ENCODE measurements at places on chromosomes 11 and 22.
A peak's percentile ranks its signal among the peaks of the same experiment; 100 is the strongest.

GRCh38 chr11:10026514-10026913 is 267.5 kb downstream of the SBF2 start:
- no peak for DNase-seq

- no peak for DNase-seq
Observed at GRCh38 chr22:26325641-26326040, 103.4 kb upstream of the ASPHD2 start.

GRCh38 chr11:64264371-64264852 is 13.1 kb downstream of the PLCB3 start:
- no peak for DNase-seq

DNA sequence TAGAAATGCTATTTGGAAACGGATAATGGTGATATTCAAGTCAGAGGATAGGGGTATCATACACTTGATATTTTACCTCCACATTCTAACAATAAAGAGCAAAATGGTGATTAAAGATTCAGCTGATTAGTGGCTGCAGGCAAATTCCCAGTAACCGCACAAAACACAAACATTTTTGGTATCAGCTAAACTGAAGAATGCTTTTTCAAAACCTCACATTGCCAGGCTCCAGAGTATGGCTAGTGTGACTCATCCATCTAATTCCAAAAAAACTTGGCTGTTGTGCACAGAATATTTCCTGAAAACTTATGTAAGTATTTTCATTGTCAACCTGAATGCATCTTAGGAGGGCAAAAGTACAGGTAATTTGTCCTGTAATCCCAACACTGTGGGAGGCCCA is 10.9 kb downstream of the SRPRA start:
- peak; percentile 71 for DNase-seq

DNA sequence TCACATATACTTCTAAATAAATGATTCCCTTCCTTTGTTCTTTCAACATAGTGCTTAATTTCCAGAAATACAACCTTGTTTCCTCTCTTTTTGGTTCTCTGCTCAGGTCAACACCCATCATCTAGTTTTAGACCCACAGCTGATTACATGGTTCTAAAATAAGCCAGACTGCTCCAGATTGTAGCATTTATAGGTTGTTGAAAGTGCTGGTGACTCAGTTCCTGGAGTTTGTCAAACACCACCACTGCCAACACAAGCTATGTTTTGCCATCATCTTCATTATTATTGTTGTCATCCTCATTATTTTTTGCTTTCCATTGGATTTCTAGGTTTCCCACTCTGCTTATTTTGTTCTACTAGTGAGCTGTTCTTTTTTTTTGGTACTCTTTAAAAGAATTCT is 22.3 kb upstream of the MMP20 start:
- DNase-seq, result no peak

GRCh38 chr11:36365907-36366306 is 69.8 kb downstream of the PRR5L start:
- DNase-seq, result no peak

- DNase-seq, result no peak
Observed at GRCh38 chr11:17162376-17162775, 45.4 kb downstream of the PIK3C2A start.

GRCh38 chr11:16933756-16934603 is 80.2 kb downstream of the PLEKHA7 start:
- no peak for DNase-seq

DNA sequence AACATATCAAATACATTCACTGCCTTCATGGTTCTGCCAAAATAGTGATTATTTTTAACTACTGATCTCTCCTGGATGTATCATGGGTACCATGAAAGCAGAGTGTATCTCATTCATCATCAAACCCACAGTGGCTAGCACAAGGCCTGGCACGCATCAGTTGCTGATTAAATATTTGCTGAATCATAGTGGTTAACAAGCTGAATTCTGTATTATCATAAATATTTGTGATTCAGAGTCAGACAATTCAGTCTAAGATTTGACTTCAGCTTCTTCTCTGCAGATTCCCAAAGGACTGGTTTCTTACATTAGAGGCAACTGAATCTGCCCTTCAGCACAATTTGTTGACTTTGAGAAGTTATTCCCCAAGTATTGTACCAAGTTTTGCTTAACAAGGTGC is 715.8 kb upstream of the LRRC4C start:
- peak; percentile 2 for DNase-seq

GRCh38 chr11:111634981-111635705 is 32.9 kb downstream of the SIK2 start:
- DNase-seq, result peak; percentile 34

- no peak for DNase-seq
Observed at GRCh38 chr11:119056421-119056999, 495 bp downstream of the HYOU1 start.

DNA sequence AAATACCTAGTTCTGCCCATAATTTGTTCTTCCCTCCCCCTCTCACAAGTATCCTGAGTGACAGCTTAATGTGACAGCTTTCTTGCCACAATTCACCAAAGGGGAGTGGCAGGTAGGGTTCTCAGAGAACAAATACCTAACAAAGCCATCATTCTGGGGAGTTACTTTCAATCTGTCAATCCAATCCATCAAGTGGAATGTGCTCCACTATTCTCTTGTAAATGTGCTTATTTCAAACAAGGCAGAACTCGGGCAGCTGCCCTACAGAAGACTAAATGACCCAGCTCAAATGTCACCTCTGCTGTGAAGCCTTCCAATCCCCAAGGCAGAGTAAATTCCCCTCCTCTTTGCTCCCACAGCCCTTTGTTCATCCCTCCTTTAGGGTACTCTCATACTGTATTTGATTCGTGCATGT is 27.8 kb downstream of the LGR4 start:
- no peak for DNase-seq

DNA sequence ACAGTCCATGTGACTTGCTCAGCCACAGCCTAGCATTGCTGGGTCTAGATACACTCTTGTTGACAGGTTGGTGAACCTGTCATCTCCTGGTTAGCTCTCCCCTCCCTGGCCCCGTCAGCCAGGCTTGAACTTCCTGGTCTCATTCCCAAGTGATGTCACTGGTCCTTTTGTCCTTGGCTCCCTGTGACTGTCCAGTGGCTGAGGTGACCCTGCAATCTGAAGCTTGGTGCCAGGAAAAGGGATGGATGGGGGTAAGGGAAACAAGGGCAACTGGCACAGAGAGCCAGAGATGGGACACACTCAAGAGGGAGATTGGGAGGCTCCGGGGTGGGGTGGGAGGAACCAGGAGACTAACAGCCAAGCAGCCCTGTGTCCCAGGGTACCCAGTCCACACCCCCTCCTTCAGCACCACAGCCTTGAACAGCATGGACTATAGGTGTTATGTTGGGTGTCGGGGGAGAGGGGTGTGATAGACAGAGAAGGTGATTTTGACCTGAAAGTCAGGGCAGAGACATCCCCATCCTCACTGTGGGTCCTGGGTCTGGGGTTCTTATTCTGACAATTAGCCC is 63.8 kb upstream of the THY1 start:
- DNase-seq, result no peak

- DNase-seq, result no peak
Observed at GRCh38 chr11:44058275-44058674, 7.8 kb upstream of the ACCS start.

- no peak for DNase-seq
Observed at GRCh38 chr11:83220260-83220659, 26.7 kb downstream of the ANKRD42 start.

- DNase-seq, result no peak
Observed at GRCh38 chr22:39405346-39406085, 5.9 kb downstream of the TAB1 start.

GRCh38 chr11:117606211-117606610 is 190.8 kb downstream of the DSCAML1 start:
- DNase-seq, result no peak

- DNase-seq, result no peak
Observed at GRCh38 chr11:102208835-102209234, 98.6 kb downstream of the YAP1 start.

DNA sequence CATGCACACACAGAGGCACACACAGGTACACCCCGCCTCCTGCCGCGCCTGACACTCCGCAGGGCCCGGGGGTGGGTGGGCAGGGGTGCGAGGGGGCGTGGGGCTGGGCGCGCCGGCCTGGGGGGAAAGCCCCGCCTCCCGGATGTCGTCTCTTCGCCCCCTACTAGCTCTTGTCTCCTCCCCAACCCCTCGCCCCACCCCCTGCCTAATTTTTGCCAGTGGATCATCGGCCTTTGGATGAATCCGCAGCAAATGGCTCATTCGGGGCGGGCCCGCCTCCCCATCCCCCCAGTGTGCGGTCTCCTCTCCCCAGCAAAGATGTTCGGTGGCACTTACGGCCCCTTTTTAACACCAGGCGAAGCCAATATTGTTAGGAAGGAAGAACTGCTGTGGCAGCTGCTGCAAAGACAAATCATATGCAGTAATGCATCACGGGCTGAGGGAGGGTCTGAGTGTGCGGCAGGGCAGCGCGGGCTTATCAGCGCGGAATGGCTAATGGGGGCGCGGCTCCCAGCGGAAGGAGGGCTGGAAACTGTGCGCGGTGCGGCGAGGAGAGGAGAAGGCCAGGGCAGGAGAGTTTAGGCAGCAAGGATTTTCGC is 13.4 kb upstream of the NECTIN1 start:
- no peak for DNase-seq

- DNase-seq, result no peak
Observed at GRCh38 chr11:85699957-85700741, 14.2 kb upstream of the CCDC89 start.

DNA sequence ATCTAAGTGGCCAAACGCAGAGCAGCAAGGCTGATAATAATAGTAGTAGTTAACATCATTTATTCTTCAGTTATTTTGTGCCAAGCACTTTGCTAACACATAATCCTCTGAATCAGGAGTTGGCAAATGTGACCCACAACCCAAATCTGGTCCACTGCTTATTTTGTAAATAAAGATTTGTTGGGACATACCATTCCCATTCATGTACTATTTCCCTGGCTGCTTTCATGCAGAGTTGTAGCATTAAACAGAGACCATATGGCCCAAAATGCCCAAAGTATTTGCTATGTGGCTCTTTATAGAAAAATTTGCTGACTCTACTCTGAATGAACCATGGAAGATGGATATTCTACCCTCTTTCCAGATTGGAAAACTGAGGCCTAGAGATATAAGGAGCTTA is 50.3 kb downstream of the COMMD9 start:
- DNase-seq, result no peak

GRCh38 chr11:2084721-2085120 is 54.5 kb downstream of the IGF2 start:
- DNase-seq, result no peak

- peak; percentile 87 for DNase-seq
Observed at GRCh38 chr11:11349870-11350337, 3.1 kb downstream of the CSNK2A3 start.

GRCh38 chr11:22491555-22492225 is 133.9 kb downstream of the FANCF start:
- peak; percentile 87 for DNase-seq

- DNase-seq, result no peak
Observed at GRCh38 chr11:66470015-66470414, 3.3 kb downstream of the PELI3 start.

DNA sequence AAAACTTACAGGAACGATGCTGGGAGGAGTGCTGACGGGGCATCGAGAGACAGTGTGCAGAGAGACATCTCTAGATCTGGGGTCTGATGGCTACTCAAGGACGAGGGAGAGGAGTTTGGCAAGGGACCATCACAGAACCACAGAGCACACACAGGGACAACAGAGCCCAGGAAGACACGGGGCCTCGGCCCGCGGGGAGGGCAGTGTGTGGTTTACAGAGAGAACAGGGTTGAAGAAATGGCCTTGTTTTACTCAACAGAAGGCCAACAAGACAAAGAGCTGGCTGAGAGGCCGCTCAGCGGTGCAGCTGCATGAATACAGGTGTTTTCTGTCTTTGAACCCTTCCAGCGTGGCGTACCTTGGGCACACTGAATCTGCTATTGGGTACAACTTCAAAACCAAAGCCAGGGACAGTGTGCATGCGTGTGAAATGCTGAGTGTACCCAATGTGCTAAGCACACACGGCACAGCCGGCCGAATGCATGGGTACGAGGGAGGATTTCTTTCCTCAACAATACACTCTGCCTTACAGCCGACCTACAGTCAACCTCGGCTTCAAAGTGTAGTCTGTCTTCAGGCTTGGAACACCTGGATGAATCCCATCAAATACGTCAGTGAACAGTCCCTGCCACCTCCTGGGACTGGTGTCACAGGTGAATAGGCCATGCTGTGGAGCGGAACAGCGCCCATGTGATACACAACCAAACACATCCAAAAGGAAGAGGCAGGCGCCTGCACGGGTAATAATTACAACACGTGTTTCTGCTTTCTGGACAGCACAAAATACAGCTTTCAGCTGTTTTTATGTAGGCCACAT is 20.7 kb upstream of the BID start:
- no peak for DNase-seq

GRCh38 chr11:36738292-36738861 is 140.3 kb upstream of the RAG2 start:
- no peak for DNase-seq

- DNase-seq, result peak; percentile 89
Observed at GRCh38 chr11:65888163-65888814, at the start of gene FIBP. Gene FIBP (minus strand): TSS chr11:65888471. CDS start chr11:65888418, 53 bp downstream.

GRCh38 chr11:134101282-134101681 is 32.4 kb downstream of the JAM3 start:
- DNase-seq, result no peak

GRCh38 chr11:113644605-113645004 is 61.5 kb downstream of the TMPRSS5 start:
- DNase-seq, result no peak

GRCh38 chr11:77748266-77748665 is 72.3 kb downstream of the RSF1 start:
- DNase-seq, result no peak

DNA sequence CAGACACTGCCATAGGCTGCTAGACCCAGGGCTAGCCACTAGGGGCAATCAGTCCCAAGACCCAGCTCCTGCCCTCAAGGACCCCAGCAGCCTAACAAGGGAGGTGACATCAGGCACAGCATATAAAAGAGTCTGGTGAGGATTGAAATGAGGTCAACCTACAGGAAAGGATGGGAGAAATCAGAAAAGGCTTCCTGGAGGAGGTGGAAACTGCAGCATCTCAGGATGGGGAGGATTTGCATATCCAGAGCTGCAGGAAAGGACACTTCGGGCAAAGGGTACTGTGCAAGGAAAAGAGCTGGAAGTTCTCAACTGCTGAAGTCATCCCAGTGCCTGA is 2.9 kb upstream of the ARFGAP2 start:
- DNase-seq, result no peak

DNA sequence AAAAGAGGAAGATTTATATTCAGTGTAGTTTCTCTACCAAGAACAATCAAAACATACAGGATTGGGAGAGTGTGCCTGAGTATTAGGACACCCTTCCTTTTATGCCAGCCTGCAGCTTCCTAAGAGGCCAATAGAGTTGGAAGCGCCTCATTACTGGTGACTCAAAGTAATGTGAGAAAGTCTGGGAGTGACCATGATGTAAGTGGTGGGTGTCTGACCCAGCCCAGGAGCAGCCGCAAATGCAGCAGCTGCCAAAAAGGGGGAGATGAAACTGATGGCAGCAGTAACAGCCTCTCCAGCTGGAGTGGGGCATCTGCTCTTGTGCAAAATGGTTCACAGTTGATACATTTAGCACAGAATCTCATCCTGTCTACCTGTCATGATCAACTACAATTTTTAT is 62.0 kb downstream of the ZNF280B start:
- DNase-seq, result no peak
